A549 treated with DMSO at 1 μM for 4 hours (cell line): ENCODE measurements at places on chromosomes 16 and 17. TPM values are rescaled to one million over a fixed set of nuclear protein-coding genes. Genes with fewer than 3 reads are reported as not detected.

SNN gene
- 8.4 to 9.7 TPM (median 8.8 TPM) in 5 replicates for total RNA-seq

TBC1D3H gene
- total RNA-seq: not detected in 5 replicates

LGALS9 gene
- total RNA-seq: 0.84 to 1.5 TPM (median 1.0 TPM) in 5 replicates

OR3A2 gene
- total RNA-seq: not detected in 5 replicates

CES2 gene
- total RNA-seq: 27.9 to 31.7 TPM (median 28.9 TPM) in 5 replicates

SPATA22 gene
- total RNA-seq: not detected in 5 replicates

C16orf96 gene
- not detected in 5 replicates for total RNA-seq

KLHL11 gene
- total RNA-seq: 3.3 to 5.4 TPM (median 4.7 TPM) in 5 replicates

CASKIN2 gene
- 8.2 to 12.4 TPM (median 11.1 TPM) in 5 replicates for total RNA-seq

DNASE1L2 gene
- total RNA-seq: 0.63 to 1.3 TPM (median 1.2 TPM) in 5 replicates

DBF4B gene
- total RNA-seq: 26.8 to 31.8 TPM (median 28.9 TPM) in 5 replicates

CCL4L2 gene
- not detected in 5 replicates for total RNA-seq

HSBP1 gene
- total RNA-seq: 133 to 219 TPM (median 188 TPM) in 5 replicates

PDILT gene
- total RNA-seq: not detected in 5 replicates

PRSS33 gene
- 0.12 TPM in 1 of 5 replicates, not detected in the others for total RNA-seq

ZFP3 gene
- total RNA-seq: 0.89 to 1.2 TPM (median 1.0 TPM) in 5 replicates

CES5A gene
- not detected in 5 replicates for total RNA-seq
